ENCODE measurements at places on chromosomes 5 and 9. TPM values are rescaled to one million over a fixed set of nuclear protein-coding genes. Genes with fewer than 3 reads are reported as not detected.

GRCh38 chr5:138439477-138440158, 761 bp downstream of the REEP2 start:
- DNase-seq: peak; percentile 49

Gene PKD2L2
- total RNA-seq: not detected

Gene FGF1
- 2.1 TPM for total RNA-seq

Gene PCDHB13
- 5.9 TPM for total RNA-seq

Gene OR1N1
- not detected for total RNA-seq

Measured in kidney (tissue), 22 donors.